ENCODE measurements at places on chromosomes 5 and 9. TPM values are rescaled to one million over a fixed set of nuclear protein-coding genes. Genes with fewer than 3 reads are reported as not detected.

- no peak for DNase-seq
These were observed 222.8 kb upstream of the KIF2A start for GRCh38 chr5:62083247-62083646.

DNA sequence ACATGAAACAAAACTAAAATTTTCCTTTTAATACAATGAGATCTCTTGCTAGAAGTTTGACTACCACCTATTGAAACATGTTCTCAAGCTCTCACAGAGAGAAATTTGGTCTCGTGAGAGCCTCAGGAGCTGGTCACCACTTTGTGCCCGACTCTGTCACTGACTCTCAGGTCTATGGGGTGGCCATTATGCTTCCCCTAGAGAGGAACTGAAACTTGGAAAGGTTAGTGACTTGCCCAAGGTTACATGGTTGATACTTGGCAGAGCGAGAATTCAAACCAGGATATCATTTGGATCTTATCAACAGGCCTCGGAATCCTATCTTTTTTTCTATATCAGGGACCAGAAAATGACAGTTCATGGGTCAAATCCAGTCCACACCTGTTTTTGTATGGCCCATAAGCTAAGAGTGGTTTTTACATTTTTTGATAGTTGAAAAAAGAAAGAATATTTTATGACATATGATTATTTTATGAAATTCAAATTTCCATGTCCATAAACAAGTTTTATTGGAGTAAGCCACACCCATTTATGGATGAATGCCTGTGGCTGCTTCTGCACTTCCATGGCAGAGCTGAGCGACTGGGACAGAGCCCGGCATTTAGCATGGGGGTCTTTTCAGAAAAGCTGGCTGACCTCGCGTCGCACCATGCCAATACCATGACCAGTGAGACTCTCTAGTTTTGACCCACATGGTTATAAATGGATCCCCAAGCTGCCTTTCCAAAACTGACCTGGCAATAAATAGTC, 44.8 kb upstream of the EQTN start:
- DNase-seq, result no peak

GRCh38 chr5:177079606-177080005, 7.1 kb upstream of the FGFR4 start:
- no peak for DNase-seq

- DNase-seq, result no peak
These were observed at the start of gene LRRTM2 for GRCh38 chr5:138874771-138875551. Gene LRRTM2 (minus strand): TSS chr5:138875335. CDS start chr5:138874911, 424 bp downstream.

DNA sequence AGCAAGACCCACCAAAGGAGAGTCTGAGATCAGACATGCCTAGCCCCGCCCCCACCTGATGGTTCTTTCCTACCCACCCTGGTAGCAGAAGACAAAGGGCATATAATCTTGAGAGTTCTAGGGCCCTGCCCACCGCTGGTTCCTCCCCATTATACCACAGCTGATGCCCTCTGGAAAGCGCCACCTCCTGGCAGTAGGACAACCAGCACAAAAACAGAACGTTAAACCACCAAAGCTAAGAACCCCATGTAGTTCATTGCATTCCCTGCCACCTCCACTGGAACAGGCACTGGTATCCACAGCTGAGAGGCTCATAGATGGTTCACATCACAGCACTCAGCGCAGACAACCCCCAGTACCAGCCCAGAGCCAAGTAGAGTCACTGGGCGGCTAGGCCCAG, 81.2 kb upstream of the TRPC7 start:
- no peak for DNase-seq

- DNase-seq, result no peak
These were observed 131.9 kb downstream of the CDK5RAP2 start for GRCh38 chr9:120447959-120448500.

- DNase-seq, result no peak
These were observed 7.3 kb downstream of the COL5A1 start for GRCh38 chr9:134648701-134649530.

DNA sequence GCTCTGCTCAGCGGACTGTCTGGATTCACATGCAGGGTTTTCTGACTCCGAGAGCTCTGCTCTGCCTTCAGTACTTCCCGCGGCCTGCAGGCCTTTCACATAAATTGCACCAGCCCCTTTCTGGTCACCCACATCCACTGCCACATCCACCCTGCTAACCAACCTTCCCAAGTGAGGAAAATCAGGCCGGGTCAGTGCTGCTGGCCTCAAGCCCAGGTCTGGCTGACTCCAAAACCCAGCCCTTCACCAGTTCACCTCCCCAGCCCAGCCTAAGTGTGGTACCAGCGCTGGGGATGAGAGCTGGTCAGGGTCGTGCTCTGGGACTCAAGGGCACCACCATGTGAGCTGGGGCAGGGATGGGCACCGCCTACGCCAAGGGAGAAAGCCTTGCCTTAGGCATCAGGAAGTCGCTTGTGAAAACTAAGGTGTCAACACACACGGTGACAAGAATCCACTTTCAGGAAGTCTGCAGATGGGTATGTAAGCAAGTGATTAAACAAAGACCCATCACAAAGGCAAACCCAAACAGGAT, 12.3 kb downstream of the LMAN2 start:
- DNase-seq, result peak; percentile 67

- no peak for DNase-seq
These were observed 1819.8 kb downstream of the MAT2B start for GRCh38 chr5:165325221-165325620.

DNA sequence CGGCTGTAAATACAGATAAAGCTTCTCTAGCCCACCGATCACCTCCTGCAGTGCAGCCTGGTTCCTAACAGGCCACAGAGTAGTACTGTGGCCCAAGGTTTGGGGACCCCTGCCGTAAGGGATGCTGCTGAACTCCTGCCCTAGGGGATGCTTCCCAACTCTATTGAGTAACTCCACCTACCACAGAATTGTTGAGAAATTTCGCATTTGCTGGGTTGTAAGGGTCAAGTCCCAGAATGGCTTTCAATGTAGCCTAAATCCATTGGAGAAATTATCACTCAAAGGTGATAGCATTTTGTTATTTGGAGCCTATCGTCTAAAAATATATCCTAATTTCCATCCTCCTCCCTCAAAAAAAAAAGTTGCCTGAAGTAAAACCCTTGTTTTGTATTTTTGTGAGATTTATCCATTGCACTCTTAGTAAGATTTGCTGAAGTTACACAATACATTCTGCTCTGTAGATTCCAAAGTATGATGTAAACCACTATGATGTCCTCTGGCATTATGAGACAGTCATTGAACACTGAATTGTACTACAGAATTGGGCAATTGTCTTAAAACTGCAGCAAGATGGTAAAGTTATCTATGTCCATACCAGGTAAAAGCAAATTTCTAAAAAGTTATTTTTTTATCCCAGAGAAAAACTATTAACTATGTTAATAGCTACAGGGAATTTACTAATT, 14.0 kb downstream of the ACTBL2 start:
- no peak for DNase-seq

DNA sequence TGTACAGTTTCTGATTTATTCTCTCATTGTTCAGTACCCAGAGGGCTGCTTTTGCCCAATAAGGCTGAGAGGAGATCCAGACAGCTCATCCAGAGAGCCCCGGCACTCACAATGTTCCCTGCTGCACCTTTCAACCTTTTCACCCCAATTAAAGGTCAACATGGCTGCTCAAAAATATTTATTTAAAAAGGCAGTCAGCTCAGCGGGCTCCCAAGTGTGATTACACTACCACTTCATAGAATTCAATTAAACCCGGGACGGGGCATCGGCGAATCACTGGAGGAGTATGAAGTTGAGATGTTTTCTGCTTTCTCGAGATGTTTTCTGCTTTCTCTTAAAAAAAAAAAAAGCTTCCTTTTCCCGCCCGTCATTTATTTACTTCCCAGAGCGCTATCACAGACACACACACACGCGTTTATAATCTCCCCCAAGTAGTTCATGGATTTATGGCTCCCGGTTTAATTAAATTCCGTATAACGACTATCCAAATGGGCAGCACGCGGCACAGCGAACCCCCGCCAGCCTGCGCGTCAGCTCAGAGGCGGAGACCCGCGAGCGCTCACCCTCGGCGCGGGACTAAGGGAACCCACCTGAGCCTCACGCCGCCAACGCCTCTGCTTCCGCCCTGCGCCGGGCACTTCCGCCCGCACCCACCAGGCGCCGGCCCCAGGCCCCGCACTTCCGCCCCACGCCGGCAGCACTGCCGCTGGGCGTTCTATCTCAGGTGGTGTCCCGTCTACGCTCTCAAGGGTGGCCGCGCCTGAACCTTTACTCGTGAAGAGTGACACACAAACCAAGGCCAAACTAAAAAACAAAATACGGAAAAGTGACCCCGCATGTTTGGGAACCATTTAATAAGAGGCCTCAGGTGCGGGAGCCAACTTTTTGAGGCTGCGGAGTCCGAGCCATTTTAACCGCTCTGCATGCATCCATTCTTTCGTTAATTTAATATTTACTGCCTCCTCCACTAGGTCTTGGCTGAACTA, at the start of gene C5orf63:
C5orf63 (minus strand) TSS at position 642 of the 986 bp plus-strand sequence. CDS start 14,507 bp downstream, outside the sequence.
- peak; percentile 67 for DNase-seq

Gene CHSY3
- total RNA-seq, result 1.1 TPM

Gene MYO10
- total RNA-seq, result 101 TPM

Gene TIMD4
- total RNA-seq, result not detected

Gene GLT6D1
- not detected for total RNA-seq

Gene PLAC8L1
- 3.8 TPM for total RNA-seq

Measured in Calu3 (cell line).